ENCODE measurements at places on chromosomes 7 and 10.

GRCh38 chr7:83468251-83468739 is 180.6 kb downstream of the SEMA3E start:
- DNase-seq = peak; percentile 99

GRCh38 chr10:119829429-119829828 is 43.2 kb downstream of the MCMBP start:
- DNase-seq = no peak

- no peak for DNase-seq
Observed at GRCh38 chr7:139900326-139900725, 71.3 kb downstream of the TBXAS1 start.

DNA sequence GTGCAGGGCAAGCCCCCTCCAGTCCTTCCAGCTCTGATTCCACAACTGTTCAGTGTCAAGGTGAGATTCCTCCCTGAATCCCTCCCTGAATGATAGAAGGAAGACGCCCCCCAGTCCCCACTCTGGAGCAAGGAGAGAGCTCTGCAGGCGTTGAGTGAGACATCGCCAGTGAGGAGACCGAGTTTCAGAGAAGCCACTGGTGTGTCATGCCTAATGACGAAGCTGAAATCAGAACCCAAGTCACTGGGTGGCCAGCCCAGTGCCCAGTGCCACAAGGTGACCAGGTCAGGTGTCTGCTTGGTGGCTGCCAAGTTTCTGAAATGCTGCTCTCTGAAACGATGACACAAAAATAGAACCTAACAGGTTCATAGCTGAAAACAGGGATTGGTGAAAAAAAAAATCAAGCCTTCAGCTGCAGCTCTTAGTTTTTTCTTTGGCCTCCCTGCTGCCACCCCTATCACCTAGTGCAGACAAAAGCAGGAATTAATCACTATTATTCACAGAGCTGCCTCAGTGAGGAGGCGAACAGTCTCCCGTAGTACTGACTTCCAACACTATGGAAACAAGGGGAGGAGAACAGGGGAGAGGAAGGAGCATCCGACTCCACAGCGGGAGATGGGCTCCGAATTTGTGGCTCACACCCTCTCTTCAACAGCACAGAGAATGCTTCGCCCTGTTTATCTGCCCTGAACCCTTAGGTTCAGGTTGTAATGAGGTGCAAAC is 153.5 kb downstream of the ARHGAP12 start:
- DNase-seq = no peak

GRCh38 chr7:101234636-101235035 is 3.0 kb downstream of the CLDN15 start:
- no peak for DNase-seq

GRCh38 chr10:652233-652632 is 37.2 kb downstream of the DIP2C start:
- DNase-seq = no peak

DNA sequence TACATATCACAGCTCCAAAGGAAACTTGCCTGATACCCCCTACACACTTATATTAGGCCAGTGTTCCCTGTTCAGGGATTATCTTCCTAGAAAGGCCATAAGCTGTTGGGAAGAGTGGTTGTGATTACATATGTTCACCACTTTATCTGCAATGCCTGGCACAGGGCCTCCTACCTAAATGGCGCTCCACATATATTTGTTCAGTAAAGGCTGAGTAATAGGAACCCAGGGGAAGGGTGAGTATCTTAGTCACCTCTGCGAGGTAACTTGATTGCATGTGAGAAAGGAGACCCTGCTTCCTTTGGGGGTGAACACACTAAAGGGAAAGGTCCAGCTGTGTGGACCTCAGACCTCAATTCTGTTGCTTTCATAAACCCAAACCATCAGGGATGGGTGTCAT is 896.0 kb downstream of the LRMDA start:
- no peak for DNase-seq

DNA sequence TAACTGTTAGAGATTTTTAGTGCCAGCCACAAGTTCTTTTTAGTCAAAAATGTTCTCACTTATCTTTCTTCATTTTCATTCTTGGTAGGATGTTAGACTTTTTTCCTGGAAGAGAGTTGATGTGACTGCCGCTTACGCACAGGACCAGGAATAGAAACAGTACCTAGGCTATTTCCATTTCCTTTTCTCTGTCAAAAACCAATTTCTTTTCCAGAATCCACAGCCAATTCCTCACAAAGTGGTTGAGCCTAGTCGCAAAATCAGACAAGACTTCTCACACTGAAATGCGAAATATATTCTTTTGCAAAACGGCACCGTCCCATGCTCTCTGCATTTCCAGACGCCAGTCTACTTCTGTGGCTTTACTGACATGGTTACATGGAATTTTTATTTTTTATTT is 394.2 kb downstream of the GALNT17 start:
- no peak for DNase-seq

GRCh38 chr10:13834581-13835286 is 248.0 kb downstream of the PRPF18 start:
- peak; percentile 53 for DNase-seq

DNA sequence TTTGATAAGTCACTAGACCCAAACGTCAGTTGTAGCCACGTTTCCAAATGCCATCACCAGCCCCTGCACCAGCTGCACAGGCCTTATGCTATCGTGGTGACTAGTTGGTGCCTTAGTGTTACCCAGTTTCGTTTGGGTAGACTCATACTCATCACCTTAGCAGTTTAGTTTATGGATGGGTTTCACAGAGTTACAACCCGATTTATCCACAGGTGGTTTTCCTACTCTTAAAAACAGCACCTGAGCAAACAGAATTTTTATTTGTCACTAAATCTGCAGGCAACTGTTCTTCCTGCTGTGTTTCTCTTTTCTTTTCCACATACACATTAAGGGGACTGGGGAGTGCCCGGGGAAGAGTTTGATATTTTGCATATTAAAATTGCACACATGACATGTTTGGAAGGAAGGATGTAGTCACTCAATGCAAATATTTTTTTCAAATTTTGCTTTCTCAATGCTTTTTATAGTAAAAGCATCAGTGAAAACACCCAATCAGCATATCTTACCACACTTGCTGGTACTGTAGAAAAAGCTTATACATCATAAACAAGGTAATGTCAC is 41.6 kb downstream of the PDSS1 start:
- no peak for DNase-seq

DNA sequence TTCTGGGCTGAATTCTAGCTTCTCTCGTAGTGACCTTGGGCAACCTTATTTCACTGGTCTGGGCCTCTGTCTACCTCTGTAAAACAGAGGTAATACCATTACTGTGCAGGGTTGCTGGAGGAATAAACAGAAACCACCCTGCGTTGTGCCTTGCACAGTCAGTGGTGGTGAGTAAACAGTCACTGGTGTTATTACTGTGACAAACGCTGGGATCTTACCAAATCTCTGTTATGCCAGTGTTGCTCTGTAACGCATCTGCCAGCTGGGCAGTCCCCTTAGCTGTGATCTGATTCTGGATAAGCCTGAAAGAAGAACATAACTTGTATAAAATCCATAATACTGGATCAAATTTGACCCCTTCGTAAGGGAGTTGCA is 49.4 kb downstream of the NOD1 start:
- DNase-seq = no peak

DNA sequence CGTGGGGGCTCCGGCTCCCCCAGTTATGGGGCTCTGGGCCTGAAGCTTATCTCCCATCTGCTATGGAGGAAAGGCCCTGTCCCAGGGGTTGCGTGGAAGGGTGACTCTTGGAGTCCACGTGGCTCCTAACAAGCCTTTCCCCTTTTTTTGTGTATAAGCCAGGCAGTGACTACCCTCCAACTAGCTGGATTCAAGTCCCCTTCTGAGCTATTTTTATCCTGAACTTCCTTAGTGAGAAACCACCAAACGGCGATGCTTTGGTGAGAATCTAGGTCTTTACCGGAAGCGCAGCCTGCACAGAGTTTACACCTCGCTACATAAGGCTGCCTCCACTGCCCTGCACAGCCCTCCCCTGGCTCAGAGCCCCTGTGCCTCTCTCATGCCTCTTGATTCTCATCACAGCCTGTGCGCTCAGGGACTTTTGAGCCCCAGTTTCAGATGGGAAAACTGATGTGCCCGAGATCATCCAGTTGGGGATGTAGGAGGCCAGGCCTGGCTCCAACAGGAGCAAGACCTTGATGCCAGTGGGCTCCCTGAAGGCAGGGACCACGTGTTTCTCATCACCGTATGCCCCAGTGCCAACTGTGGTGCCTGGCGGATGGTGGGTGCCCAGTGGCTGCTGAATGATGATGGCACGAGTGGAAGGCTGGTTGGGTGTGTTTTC is 102.3 kb upstream of the PPIF start:
- no peak for DNase-seq

DNA sequence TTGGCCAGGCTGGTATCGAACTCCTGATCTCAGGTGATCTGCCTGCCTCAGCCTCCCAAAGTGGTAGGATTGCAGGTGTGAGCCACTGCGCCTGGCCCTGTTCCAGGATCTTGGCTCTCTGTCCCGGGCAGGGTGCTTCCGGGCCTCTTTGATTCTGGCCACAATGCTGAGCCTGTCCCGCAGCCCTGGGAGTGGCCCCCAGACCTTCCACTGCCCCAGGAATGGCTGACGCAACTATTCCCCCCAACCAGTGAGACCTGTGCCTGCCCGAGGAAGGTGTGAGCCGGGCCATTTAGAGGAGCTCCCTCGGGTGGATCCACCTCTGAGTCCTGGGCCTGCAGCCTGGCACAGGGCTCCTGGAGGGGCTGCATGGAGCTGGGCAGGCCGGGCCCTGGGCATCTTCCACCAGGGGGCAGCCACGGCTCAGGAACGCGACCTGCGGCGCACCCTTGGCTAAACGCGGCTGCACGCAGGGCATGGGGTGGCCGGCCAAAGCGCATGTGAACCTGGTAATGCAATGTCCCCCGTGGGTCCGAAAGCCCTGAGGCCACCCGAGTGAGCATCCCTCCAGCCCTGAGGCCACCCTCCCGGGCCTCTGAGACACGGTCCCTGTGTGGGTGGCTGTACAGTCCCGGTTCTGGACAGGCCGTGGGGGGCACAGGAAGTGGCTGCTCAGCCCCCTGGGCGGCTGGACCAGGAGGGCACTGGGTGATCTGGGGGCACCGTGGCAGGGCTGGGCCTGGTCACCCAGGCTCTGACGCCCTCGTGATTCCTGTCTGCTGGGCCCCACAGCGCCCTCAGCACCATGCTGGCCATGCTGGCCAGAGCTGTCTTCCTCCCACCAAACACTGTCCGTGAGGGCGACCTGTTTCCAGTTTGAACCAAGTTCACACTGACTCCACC is 24.8 kb downstream of the GRIFIN start:
- DNase-seq = peak; percentile 62

DNA sequence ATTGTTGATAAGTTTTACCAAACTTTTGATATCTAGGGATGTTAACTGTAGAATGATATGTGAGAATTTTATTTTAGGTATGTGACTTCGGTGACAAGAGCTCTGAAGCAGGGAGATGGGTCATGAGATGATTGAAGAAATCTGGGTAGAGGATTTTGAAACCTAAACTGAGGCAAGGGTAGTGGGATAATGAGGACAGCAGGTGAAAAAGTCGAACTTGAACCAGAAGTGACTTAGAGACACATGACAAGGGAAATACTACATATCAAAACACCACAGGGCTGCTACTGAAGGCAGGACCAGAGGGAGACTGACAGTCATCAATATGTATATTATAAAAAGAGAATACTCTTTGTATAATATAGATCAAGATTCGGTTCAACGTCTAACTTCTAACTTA is 113.2 kb downstream of the WDFY4 start:
- DNase-seq = no peak

- DNase-seq = no peak
Observed at GRCh38 chr7:11486271-11486670, 345.7 kb downstream of the THSD7A start.

DNA sequence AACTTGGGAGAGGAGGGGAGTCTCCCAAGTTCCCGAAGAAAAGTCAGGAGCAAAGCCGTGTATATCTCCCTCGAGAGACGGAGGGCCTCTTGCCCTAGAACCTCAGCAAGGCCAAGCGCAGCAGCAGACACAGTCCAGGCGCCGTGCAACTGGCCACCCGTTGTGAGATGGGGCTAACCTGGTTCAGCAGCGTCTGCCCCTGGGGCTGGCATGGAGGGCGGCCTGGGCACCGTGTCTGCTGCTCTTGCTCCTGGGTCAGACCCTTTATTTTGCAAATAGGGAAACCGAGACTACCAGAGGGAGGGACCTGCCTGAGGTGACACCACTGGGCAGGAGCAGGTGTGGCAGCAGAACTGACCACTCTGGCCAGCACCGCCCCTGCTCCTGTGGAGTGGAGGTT is 13.4 kb downstream of the ATP5MF start:
- DNase-seq = no peak
